ENCODE measurements at places on chromosomes 12 and 14. TPM values are rescaled to one million over a fixed set of nuclear protein-coding genes. Genes with fewer than 3 reads are reported as not detected.

SMIM41 gene
- polyA plus RNA-seq = not detected

DNA sequence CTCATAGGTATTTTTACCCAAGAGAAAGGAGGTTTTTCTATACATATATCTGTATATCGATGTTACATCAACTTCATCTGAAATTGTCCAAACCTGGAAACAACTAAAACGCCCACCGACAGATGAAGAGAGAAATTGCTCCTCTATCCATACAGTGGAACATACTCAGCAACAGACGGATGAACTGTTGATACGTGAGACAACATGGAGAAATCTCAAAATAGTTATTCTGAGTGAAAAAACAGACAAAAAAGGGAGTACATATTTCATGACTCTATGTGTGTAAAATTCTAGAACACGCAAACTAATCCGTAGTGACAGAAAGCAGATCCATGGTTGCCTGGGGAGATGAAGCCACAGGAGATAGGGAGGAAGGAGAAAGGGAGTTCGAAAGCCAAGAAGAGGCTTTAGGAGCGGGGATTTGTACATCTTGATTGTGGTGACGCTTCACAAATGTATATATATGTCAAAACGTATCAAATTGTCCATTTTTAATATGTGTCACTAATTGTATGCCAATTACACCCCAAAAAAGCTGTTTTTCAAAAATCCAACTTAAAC, 37.6 kb upstream of the C14orf180 start:
- no peak for DNase-seq

INHBC gene
- polyA plus RNA-seq = 0.27 TPM

DNA sequence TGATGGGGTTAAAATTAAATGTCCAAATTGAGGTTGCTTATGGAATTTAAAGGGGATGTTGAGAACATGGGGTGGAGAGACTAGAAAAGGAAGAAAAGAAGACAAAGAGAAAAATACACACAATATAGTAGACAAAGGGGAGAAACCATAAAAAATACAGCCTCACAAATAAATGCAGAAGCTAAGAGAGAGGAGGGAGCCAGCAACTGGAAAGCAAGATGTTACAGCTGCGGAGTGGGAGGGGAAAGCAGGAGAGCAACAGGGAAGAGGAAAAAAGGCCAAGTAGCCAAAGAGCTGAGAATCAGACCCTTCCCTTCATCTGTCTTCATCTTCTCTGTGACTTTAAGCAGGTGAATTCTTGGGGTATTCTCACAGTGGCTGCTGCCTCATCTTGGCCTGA, 39.7 kb upstream of the SMUG1 start:
- no peak for DNase-seq

ESR2 gene
- 2.0 TPM for polyA plus RNA-seq

KCNMB4 gene
- polyA plus RNA-seq = 25.3 TPM

TRIM9 gene
- polyA plus RNA-seq = 2.8 TPM

CLEC4C gene
- 0.23 TPM for polyA plus RNA-seq

- peak; percentile 84 for DNase-seq
These were observed 4.4 kb downstream of the ZNF219 start for GRCh38 chr14:21093769-21094681.

GRCh38 chr12:20474016-20474415, 105.7 kb downstream of the PDE3A start:
- DNase-seq = no peak

DNA sequence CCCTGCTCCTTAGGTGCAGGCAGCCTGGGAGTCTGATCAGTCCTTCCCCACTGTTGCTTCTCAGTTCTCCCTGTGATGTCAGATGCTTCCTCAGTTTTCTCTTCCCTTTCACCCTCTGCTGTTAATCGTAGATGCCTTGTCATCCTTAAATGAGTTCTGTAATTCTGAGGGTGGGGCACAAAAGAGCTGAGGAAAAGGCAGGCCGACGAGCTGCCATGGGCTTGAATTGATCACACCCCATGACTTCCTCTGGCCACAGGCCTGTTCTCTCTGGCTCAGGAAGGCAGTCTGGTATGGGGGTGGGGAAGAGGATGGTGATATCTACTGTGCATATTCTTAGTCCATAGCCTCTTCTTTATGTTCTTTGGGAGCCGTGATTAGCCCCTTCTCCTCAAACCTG, 5.2 kb upstream of the AP1G2 start:
- DNase-seq = no peak

DNA sequence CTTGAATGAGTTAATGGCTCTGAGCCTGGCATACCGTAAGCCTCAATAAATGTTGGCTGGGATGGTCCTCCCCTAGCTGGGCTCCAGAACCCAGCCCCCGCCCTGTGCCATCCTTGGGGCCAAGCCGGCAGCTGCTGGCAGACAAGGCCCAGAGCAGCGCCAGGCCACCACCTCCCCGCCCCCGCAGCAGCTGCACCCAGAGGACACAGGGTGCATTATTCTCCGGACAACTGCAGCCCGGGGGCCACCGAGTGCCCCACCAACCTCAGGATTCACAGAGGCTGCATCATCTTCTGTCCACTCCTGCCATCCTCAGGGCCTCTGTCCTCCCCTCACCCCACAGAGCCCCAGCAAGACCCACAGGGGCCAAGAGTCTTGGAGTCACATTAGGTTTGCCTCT, 92.7 kb downstream of the NCOR2 start:
- DNase-seq = no peak

- no peak for DNase-seq
These were observed 31.1 kb downstream of the PITPNM2 start for GRCh38 chr12:123119808-123120207.

DNA sequence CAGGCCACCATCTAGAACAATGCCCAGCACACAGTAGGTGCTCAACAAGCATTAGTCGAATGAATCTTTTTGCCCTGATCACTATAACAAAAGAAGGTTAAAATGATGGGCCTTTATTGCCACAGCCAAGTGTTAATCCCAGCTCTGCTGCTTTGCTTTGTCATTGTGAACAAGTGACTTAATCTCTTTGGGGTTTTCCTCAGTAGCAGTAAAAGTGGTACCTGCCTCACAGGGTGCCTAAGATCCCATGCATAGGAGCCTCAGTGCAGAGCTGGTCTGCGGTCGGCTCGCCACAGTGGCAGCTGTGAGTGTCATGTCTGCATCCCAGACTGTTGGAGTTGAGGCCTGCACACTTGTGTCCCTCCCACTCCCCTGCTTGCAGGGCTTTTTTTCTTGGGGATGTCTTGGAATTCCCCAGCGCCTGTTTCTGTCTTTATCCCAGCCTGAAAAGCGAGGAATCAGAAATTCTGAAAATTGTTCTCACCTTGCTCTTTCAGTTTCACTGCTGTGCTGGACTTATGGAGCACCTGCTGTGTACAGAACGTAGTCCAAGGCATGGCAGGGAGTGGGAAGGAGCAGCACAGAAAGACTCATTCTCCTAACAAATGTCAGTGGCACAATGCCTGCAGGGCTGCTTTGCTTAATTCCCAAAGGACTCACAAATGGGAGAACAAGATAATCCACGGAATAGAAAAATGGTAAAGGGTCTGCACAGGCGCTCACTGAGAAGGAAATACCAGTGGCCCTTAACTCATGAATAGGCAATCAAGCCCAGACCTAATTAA, 90.8 kb downstream of the EML1 start:
- DNase-seq = no peak

ERGIC2 gene
- 101 TPM for polyA plus RNA-seq

DNA sequence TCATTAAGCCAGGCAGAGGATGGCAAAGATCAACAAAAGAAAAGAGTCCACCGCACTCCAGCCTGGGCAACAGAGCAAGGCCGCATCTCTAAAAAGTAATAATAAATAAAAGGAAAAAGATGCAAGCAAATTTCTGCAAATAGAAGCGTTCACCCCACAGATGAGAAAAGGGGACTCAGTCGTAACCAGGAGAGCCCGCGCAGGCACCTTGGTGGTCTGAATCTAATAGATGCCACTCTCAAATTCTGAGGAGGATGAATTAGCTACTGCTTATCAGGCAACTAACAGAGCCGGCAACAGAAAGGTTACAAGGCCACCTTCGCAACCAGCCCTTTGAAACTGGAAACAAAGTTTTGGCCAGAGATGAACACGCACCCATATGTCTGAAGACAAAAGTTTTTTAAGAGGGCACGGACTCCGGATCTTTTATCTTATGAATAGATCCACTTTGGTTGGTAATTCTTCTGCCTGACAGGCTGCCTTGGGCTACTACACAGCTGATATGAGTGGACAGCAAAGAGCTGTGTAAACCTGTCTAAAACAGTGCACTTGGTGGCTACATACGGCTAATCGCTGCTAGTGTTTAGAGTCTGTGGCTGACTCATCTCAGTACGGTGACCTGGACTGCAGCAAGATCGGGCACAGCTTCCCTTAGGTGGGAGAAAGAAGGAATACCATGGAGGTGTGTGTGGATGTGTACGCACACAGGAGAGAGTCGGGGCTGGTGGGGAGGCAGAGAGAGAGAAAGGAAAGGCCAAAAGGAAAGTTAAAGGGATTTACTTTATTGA, 32.9 kb upstream of the TTC7B start:
- DNase-seq = no peak

DNA sequence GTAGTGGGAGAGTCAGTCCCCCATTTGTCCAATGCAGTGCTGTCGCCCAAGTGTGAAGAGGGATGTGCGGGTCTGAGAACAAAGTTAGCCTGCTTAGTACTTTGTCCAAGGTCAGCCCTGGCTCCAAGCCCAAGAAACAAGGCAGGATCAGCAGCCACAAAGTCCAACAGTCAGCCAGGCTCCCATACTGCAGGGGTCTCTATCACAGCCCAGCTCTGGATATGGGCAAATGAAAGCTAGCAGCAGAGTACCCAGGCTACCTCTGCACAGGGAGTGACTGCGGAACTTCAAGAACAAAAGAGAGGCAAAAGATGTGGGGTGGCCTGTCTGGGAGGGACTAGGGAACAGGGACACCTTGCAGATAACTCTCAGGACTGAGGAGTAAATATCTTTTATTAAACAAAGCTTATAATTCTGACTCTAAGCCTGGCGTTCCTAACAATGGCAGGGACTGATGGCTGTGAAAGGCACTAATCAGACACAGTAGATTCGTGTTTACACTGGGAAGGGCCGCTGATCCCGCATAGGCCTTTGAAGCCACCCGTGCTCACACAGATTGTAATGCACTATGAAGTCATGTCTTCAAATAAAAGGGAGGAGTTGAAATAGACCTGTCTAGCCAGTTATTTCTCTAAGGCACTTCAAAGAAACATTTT, 91.0 kb upstream of the EEA1 start:
- no peak for DNase-seq

CCDC198 gene
- 473 TPM for polyA plus RNA-seq

DNA sequence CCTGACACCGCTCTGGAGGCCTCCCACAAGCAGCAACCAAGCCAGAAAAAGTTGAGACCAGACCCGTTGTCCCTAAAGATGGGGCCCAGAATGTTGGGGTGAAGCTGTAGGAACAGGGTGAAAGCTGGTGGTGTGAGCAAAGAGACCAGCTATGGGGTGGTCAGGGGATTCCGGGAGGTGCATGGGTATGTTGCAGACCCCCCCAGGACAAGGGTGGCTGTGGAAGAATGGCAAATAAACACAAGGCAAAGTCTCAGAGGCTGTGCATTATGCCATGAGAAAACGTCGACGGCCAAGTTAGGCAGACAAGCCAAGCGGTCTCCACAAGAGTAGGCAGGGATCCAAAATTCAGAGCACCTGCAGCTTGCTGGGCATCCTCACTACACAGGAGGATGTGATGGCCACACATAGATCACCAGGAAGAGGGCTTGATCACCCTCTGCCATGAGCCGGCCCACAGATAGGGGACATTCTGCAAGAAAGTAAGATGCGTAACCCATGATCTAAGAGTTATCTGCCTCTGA, 58.8 kb upstream of the KCNA1 start:
- DNase-seq = no peak

- DNase-seq = no peak
These were observed 590.5 kb upstream of the ATP2B1 start for GRCh38 chr12:90299121-90299520.

DNA sequence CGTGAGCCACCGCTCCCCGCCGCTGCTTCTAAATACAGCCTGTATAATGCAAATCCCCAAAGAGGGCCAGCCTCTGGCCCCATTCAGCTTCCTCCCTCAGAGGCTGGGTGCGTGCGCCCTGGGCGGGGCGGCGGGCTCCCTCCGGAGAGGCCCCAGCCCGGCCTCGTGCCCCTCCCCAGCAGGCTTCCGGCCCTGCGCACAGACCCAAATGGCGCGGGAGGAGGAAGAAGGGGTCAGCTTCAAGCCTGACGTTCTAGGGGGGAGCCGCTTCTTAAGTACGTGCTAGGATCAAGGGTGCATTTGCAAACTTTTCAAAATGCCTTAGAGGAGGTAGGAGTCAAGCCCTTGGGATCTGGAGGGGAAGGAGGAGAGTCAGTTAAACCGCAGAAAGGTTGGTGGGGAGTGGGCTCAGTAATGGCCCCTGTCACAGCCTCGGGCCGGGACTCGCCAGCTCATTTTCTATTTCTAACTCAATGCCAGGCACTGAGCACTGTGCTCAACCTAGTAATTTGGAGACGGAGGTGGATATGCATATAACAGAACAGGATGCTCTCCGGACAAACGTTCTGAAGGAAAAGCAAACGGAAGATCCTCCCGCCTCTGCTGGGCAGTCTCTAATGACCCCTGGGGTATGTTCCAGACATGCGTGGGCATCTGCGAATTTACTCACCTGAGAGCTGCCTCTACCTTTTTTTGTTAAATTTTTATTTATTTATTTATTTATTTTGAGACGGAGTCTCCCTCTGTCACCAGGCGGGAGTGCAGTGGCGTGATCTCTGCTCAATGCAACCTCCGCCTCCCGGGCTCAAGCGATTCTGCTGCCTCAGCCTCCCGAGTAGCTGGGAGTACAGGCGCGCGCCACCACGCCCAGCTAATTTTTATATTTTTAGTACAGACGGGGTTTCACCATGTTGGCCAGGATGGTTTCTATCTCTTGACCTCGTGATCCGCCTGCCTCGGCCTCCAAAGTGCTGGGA, 32.3 kb downstream of the NINJ2 start:
- no peak for DNase-seq

DNA sequence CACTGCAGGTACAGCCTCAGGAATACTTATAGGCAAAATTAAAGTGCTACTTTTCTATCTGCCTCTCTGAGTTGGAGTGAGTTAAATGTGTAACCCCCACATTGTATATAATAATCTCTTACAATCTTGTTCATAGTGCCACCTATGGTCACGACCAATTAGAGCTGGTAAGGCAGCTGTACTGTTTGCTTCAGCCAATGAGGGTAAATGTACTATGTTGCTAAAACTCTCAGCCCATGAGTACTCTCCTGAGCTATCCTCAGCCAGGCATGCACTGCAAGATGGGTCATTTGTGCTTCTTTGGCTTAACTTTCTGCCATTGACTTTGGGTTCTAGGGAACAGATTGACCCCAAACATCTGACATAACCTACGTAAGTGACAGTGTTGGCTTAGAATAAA, 15.0 kb upstream of the MDM2 start:
- DNase-seq = no peak
